RPMI7951 (cell line): ENCODE measurements at places on chromosomes 16 and 17. TPM values are rescaled to one million over a fixed set of nuclear protein-coding genes. Genes with fewer than 3 reads are reported as not detected.

Gene HIRIP3
- 16.1 and 21.0 TPM in 2 replicates for total RNA-seq

Gene OR1A1
- not detected in 2 replicates for total RNA-seq

Gene KIF2B
- total RNA-seq: not detected in 2 replicates

Gene ETV4
- total RNA-seq: 44.2 and 46.9 TPM in 2 replicates

Gene KAT7
- 32.6 and 38.1 TPM in 2 replicates for total RNA-seq

Gene CISD3
- 6.0 and 6.9 TPM in 2 replicates for total RNA-seq

- DNase-seq: no peak
Observed at GRCh38 chr16:67025210-67025550, 3.8 kb upstream of the CBFB start.

DNA sequence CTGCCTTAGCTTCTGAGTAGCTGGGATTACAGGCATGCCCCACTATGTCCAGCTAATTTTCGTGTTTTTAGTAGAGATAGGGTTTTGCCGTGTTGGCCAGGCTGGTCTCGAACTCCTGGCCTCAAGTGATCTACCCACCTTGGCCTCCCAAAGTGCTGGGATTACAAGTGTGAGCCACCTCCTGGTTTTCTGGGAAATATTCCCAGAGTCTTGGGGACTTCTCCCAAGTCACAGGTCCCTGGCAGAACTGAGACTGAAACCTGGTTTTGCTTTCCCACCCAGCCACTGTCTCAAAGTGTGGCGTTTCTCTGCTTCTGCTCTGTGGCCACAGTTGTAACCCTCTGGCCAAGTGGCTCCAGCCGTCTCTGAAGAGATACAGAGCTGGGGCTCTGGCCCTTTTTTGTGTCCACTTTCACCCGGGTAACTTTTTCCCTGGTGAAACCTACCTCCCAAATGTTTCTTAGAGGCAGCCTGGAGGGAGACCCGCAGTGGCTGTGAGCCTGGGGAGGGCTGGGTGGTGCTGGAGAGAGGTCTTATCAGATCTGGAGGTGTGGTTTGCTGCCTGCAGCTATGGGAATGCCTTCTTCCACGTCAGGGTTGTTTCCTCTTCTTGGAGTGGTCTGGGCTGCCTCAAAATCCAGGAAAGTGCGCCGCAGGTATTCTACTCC is 5.1 kb downstream of the KSR1 start:
- DNase-seq: no peak

DNA sequence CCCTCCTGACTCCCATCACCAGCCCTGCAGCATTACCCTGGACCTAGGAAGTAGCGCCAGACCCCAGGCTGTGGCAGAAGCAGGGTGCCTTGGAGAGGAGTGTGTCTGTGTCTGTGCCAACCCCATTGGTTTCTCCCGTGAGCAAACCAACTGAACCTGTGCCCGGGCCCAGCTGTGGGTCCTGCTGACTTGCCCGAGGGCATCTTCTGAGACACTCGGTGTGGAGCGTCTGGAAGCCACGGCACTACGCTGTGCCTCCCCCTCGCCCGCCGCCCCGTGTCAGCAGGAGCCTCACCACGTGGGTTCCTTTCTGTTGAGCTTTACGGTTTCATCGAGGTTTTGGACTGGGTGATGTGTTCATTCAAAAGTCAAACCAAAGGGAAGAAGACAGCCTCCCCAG is 27.8 kb downstream of the ZNF750 start:
- no peak for DNase-seq

- no peak for DNase-seq
Observed at GRCh38 chr17:61029181-61029580, 351.5 kb downstream of the BCAS3 start.

DNA sequence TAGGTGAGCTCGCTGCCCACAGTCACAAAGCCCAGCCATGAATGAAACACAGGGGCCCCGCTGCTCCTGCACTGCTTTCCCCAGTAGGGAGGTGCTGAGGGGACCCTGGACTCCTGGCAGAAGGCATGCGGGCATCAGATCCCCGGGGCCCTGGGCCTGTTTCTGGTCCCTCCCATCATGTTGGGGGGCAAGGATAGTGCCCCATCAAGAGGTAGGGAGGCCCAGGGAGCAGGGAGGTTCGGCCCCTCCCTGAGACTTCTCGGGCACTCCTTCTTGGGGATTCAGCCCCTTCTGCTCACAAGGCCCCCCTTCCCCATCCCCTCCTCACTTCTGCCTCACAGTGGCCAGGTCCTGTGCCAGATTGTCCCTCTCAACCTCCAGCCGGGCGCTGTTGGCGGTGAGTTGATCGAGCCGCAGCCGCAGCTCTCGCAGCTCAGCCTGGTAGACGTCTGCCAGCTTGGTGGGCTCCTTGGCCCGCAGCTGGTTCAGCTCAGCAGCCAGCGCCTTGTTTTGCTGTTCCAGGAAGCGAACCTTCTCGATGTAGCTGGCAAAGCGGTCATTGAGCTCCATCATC is 515 bp downstream of the GFAP start:
- no peak for DNase-seq

- no peak for DNase-seq
Observed at GRCh38 chr17:19799796-19800195, 51.7 kb upstream of the ALDH3A1 start.

DNA sequence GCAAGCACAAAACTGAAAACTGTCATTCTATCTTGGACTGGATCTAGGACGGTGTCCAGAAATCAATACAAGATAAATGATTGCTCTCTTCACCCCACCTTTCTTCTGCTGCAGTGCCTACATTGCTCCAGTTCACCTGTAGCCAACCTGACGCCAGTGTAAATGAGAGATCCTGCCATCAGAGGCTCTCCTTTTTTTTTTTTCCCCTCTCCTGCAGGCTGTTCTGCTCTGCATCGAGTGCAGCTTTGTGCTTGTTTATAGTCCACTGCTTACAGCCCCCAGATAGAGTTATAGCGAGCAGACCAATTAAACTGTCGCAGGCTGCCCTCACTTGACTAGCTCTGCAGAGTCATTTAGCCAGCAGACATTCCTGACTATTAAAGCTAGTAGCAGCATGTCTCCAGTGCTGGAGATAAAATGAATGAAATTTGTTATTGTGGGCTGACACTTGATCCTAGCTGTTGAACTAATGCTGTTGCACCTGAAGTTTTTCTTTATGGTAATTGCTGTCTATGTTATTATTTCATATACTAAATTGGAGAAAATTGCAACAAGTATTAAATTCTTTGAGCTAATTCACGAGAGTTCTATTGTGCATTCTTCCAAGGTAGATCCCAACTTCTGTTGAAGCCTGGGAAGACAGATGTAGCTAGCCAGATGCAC is 257.1 kb downstream of the FTO start:
- DNase-seq: no peak

DNA sequence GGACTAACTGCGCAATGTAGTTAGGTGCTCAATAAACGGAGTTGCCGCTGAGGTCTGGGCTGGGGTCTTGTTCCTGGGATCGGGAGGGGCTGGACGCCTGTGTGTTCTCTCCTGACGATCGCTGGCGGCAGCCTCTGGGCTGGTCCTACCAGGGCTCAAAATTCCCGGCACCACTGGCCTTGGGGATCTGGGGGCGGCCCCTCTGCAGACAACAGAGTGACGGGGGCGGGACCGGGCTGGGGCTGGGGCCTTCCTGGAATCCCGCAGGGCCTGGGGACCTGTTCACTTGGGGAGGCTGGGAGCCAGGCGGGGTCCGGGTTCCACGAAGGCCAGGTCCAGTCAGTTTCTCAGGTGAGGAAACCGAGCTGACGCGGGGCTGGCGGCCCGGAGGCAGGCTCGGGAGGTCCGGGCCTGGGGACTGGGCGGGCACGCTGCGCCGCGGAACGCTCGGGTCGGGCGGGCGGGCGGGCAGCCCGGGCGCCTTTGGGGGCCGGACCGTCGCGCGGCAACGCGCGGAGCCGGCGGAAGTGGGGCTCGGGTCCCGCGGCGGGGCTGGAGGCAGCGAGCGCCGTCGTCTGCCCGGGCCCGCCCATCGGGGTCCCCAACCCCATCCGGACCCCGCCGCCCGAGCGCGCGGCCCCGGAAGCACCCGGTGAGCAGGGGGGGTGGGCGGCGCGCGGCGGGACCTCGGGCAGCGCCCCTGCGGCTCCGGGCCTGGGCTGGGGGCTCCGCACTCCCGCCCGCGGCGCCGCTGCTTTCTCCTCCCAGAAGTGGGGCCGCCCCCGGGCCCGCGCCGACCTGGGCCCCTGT is at the start of gene PIGQ:
Gene PIGQ, plus strand, starts transcription at position 524 of the 810 bp plus-strand sequence. CDS start 4,107 bp downstream, outside the sequence.
- DNase-seq: peak; percentile 63

- DNase-seq: peak; percentile 98
Observed at GRCh38 chr17:50209472-50210239, 8.2 kb upstream of the COL1A1 start.

DNA sequence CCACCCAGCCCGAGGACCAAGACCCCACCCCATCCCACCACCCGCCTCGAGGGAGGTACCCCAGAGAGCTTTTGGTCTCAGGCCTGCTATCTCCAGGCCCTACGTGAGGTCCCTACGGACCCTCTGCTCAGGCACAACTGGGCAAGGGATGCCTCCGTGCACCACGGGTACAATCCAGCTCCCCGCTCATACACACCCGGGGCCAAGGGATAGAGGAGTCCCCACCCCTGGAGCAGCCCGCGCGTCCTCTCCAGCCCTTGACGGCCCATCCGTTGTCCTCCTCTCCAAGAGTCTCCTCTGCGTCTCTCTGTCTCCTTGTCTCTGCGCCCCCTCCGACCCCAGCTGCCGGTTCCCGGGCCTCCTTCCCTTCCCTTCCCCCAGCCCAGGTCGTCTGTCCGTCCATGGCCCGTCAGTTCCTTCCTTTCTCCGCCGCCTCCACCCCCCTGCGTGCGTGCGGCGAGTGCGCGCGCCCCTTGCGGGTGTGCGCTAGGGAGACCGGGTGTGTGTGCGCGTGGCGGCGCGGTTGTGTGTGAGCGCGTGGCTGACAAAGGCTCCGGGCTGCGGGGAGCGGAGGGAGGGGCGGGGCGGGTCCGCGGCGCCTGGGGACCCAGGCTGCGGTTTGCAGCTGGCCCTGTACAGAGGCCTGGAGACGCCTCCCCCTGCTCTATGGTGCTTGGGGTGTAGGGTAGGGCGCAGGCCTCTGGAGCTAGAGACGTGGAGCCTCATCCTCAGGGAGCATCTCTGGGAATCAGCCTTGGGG is 930 bp downstream of the SPNS2 start:
- no peak for DNase-seq

- no peak for DNase-seq
Observed at GRCh38 chr17:29524692-29525091, 42.1 kb downstream of the ABHD15 start.

DNA sequence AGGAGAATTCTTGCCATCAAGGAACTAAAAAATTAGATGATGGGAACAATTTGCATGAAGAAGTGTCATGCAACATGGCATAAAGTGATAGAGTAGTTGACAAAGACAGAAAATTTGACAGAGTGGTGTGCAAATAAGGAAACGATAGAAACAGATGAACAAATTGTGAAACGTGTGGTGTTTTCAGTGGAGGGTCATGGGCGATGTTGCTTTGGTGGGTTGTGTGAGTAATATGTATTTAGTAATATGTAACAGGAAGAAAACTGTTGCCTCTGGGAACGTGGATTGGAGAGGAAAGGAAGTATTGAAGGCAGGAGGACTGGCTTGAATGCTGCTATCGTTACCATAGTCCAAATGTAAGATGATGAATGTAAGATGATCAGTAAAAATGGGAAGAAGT is 3.6 kb downstream of the COX10 start:
- no peak for DNase-seq
